MG63 (cell line): ENCODE measurements at places on chromosomes 11 and 22. TPM values are rescaled to one million over a fixed set of nuclear protein-coding genes. Genes with fewer than 3 reads are reported as not detected.

OR52N5 gene
- not detected in 2 replicates for total RNA-seq

MPST gene
- 95.7 and 112 TPM in 2 replicates for total RNA-seq

UBQLN3 gene
- not detected in 2 replicates for total RNA-seq

CARD18 gene
- total RNA-seq: not detected in 2 replicates

OR5B17 gene
- total RNA-seq: not detected in 2 replicates

FOLR3 gene
- 1.1 and 4.5 TPM in 2 replicates for total RNA-seq

CYP2D6 gene
- 0.91 and 2.7 TPM in 2 replicates for total RNA-seq

ROBO3 gene
- 19.3 and 21.5 TPM in 2 replicates for total RNA-seq

GAL3ST3 gene
- not detected in 2 replicates for total RNA-seq

C22orf31 gene
- total RNA-seq: not detected in 2 replicates

FGF4 gene
- total RNA-seq: not detected in 2 replicates

KDM4D gene
- 0.89 and 0.91 TPM in 2 replicates for total RNA-seq

CNIH2 gene
- not detected in 2 replicates for total RNA-seq

DNA sequence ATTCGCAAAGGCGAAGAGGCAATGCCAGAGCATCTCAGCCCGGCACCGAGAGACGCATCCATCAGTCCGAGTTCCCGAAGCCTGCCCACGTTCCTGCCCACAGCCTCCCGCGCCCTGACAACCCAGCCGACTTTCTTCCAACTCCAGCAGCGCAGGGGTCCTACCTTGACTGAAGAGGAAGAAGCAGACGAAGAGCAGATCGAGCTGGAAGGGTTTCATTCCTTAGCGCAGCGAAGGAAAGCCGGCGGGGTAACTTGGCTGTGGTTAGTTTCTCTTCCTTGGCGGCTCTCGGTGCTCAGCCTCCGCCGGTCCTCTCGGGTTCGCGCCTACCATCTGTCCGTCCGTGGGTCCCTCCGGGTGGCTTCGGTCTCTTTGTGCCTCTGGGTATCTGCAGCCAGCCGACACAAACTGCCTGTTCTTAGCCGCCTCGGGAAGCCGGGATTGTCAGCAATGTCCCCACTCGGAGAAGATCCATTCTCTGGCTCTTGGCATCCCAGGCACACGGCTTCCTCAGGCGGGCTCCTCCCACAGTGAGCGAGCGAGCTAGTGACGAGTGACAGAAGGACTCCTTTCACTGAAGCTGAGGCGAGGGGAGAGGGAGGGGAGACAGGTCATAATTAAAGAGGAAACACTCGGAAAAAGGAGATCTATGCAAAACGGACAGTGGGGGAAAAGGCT, at the start of gene KIRREL3:
Gene KIRREL3 (minus strand): TSS at position 480 of the 678 bp plus-strand sequence.
- peak; percentile 49 for DNase-seq

GRCh38 chr22:48226026-48227013, 1463.9 kb downstream of the TBC1D22A start:
- DNase-seq: no peak

DNA sequence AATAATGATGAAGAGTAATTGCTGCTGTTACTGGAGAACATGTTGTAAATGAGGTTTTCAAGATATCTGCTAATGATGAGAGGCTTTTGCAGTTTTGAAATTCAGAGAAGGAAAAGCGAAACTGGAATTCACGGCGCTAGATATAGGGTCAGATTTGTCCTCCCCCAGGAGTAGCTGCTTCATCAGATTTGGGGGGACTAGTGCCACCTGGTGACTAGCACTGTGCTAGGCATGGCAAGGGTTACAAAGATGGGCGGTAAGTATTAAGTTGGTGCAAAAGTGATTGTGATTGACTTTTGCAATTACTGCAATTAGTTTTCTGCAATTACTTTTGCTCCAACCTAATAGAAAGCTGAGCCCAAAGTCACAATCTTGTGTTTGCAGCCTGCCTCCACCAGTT, 879.9 kb upstream of the TENM4 start:
- DNase-seq: no peak

- no peak for DNase-seq
Observed at GRCh38 chr11:27972522-27973170, 135.3 kb downstream of the KIF18A start.

GRCh38 chr11:113664069-113664980, 41.8 kb downstream of the TMPRSS5 start:
- no peak for DNase-seq

- DNase-seq: peak; percentile 16
Observed at GRCh38 chr22:39808081-39808480, 85.5 kb downstream of the ENTHD1 start.

DNA sequence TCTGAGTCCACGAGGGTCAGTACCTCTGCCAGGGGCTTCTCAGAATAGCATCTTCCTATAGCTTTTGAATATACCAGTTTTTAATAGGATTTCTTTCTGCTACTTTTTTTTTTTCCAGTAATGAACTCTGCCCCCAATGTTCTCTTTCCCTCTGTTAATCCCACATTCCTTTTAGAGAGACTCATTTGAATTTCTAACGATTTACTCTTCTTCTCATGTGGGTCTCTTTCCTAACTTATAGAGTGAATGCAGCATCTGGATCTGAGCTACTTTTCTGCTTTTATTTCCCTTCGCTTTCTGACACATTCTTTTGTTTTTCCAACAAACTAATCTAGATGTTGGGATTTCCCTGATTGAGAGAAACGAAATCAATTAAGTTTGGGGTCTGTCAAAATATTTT, 71.4 kb downstream of the INSC start:
- no peak for DNase-seq

- peak; percentile 98 for DNase-seq
Observed at GRCh38 chr11:120335908-120336640, at the start of gene ARHGEF12. Gene ARHGEF12 (plus strand): TSS chr11:120336413. CDS start chr11:120337244, 831 bp downstream.

- no peak for DNase-seq
Observed at GRCh38 chr22:49429066-49429465, 398.6 kb downstream of the BRD1 start.

DNA sequence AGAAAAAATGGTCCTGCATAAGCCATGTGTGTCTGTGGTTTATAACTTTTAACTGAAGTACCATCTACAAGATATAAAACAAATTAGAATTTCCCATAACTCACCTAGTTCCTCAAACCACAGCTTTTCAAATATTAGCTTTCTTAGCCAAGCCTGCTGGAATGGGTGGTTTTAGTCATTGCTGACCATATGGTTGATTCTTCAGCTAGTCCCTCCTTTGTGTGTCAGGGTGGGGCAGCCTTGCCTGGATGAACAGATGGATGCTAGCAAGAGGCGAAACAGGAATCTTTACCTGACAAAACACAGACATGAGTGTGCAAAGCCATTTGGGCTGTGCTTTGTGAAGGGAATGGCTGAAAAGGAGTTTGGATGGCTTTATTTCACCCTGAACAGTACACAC, 6.9 kb upstream of the B3GNT6 start:
- DNase-seq: no peak

DNA sequence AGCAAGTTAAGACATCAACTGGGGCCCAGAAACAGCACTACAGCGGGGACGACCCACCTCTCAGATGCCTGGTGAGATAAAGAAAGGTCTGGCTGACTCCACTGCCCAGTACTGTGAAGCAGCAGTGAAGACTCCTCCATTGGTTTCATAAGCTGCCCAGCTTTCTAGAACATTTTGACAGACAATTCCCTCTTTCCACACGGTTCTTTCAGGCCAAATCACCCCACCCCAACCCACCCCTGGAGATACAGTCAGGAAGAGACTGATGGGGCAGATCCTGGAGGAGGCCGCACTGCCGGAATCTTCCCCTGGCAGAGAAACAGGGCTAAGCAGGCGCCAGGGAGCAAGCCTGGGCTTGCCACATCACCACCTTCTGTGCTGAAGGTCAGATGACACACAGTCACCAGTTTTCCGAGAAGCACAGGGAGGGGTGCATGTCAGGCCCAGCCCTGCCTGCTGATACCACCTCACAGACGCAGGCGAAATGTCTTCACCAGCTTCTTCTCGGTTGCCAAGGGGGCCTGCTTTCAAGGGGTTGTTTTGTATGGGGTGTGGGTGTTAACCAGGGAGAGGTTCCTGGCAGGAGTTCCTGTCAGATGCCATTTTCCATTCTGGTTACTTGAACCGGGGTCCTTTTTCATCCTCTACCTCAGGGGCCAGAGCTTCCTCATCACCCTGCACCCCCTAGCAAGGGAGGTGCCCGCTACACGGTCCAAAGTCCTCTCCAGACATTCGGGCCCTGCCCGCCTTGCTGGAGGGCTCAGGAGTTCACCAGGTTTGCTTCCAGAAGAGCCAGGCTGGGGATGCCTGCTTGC, 1.4 kb upstream of the NEAT1 start:
- peak; percentile 99 for DNase-seq

- DNase-seq: no peak
Observed at GRCh38 chr22:19808873-19809478, 45.7 kb downstream of the GNB1L start.

DNA sequence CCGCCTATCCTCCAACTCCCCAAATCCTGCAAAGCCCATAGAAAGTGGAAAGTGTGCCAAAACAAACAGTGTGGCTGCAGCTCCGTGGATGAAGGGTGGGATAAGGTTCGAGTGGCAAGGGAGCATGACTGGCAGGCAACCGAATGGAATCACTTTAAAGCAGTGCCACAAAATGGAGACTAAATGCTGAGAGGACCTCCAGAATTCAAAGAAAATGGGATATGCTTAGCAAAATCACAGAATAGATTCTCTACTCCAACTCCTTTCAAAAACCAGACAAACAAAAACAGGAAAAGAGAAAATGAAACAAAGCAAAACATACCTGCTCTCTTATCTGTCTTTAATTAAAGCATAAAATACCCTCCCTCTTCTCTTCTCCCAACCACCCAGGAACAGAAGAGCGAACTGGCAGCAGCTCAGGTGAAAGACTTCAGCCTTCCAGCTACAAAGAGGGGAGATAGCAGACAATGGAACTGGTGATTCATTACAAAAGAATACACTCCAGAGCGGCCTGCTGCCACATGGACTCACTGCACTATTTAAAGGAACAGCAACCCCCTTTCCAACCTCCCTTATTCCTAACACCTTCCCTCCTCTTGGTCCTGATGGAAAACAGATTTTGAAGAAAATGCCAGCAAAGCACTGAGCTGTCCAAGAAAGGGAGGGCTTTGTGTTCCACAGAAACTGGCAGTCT, 118.5 kb downstream of the APOL5 start:
- DNase-seq: peak; percentile 81

GRCh38 chr11:92455210-92455790, 230.7 kb downstream of the FAT3 start:
- no peak for DNase-seq
